ENCODE measurements at places on chromosomes 4 and X.

DNA sequence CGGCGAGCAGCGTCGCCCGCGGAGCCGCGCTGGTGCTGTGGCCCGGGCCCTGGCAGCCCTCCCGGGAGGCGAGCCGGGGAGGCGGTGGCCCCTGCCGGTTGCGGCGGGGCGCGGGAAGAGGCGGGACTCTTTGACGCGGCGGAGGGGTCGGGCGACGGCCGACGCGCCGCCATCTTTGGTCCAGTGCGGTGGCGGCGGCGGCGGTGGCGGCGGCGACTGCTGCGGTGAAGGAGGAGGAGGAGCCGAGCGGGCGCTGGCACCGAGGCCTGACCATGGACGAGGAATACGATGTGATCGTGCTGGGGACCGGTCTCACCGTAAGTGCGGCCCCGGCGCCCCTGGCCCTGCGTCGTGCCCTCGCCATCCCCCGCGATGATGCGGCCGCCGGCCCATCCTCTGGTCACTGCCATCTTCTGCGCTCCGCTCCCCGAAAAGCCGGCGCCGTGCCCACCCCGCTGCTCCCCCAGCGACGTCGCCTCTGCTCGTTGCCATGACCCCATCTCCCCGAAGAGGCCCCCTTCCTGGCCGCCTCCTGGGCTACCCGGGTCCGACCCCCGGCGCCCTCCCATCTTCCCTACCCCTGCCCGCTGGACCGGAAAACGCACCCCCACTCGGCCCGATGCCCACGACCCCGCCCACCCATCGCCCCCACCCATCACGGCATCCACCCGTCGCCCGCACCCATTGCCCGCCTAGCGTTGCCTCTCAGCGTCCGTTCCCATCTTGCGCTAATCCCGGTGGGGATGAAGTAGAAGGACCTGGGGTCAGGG lies at the start of gene GDI1:
GDI1 (plus strand) TSS at position 172 of the 770 bp plus-strand sequence; CDS start at position 273, 101 bp downstream.
- DNase-seq: peak; percentile 59

- no peak for DNase-seq
Observed at GRCh38 chr4:31467781-31468180, 747.6 kb downstream of the PCDH7 start.

DNA sequence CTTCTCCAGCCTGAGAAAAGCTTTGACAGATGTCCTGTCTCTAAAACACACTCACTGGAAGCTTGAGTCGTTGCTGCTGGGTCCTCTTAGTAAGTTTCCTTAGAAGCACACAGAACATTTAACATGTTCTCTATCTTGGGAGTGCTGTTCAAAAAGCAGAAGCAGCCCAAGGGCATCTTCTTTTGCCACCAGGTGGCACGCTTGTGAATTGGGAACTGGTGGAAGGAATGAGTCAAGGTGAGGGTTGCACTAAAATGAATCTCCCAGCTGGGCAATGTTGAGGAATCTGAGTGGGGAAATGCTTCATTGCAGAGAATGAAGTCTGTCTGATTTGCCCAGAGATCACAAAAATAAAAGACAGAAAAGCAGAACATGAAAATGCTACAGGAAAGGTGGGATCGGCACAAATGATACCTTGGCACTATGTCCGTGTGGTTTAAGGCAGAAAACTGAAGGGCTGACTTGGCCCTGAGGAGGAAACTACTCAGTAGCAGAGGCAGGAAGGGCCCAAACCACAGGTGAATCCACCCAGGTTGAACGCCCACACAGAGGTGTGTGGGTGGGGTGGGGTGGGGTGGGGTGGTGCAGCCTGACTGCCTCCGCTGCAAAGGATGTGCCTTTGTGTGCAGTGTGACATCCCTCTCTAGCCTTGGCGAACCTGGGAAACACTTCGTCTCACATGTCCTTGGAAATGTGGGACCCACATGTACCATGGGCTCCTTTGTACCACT lies 26.0 kb downstream of the KIT start:
- DNase-seq: no peak

DNA sequence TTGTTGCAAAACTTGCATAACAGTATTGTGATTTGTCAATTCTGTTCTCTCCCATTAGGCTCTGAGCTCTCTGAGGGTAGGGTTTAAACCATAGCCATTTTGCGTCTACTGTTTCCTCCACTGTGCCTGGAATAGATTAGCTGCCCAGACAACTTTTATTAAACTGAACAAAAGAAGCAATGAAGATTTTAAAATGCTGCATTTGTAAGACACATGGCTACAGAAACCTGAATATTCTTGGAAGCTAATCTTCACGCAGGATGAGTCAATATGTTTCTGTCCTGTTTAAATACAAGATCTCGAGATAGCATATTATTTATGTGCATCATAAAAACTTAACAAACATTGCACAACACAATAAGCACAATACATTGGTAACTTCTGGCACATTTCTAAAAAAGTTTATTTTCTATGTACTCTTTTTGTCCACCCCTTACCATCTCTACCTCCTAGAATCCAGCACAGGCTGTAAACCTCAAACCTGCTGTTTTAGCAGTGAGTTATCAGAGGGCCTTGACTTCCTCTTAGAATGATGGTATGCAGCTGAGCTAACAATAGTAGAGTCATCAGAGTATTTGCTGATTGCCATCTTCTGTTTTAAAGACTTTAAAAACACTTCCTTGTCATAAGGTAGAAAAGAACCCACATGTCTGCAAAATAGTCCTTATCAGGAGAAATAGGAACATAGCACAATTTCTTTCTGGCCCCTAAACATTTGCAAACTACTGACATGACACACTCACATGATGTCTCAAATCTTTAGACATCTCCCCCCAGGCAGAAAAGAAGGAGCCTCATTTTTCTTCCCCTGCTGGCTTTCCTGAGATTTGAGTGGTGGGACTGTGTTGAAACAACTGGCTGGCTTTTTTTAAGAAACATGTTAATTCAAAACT lies 10.6 kb upstream of the CCNG2 start:
- no peak for DNase-seq

DNA sequence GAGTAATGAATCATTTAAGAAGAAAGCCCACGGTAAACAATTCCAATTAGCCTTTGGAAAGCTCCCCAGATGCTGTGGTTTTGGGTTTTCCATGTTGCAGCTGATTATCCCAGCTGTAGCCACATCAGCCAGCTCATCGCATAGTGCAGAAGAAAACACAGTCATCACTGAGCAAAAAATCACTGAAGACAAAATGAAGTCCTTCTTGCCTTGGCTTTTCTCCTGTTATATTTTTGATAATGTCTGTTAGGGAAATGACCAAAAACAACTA lies 193.0 kb upstream of the C1QTNF7 start:
- DNase-seq: no peak

DNA sequence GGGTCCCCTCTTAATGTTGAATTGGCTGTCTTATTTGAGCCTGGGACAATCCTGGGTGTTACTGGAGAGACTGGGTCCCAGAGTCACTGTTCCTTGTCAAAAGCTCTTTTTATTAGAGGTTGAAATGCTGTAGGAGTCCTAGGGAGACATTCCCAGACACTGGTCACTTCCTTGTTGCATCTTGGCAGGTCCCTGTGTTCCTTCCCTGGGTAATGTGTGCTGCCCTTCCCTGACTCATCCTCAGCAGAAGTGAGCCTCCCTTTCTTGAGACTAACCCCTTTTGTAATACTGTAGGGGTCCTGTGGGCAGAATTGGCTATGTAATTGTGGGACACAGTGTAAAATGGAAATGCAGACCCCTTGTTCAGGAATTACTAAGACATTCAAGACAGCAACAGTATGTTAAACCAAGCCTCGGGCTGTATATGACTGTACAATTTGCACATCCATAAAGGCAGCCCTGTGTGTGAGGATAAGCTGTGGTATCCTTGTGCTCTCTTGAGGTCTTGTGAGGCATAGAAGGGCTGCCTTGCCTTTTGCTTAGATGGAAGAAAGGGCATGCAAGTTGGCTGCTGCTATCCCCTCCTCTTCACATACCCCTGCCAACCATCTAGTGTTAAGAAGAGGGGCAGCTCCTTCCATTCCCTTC lies 53.5 kb downstream of the DCLK2 start:
- no peak for DNase-seq

DNA sequence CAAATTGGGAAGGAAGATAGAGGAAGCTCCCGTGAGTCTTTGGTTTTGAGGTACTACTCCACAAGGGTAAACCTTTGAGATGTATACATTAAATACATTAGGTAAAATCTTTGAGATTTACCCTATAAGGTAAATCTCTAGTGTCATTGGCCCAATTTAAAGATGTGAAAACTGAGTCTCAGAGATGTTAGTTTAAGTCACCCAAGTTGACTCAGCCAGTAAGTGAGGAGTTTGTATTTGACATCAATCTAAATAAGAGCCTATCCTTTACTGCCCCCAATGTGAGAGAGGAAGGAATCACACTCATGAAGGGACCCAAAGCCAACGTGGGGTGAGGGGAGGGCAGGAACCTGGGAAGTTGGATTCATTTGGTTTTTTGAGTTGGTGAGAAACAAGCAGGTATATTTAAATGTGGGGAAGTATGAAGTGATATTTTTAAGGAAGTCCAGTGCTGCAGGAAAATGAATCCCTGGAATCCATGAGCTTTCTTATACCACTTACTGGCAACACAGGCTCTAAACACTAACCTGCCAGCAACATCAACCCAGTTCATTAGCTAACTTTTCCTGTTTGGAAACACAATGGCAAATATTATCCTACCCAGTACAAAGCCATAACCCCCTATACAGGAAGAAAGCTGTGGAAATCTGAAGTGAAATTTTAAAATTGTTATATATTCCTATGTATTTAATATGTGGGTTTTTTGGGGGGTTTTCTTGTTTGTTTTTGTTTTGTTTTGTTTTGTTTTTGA lies 55.3 kb downstream of the PALLD start:
- DNase-seq: no peak

GRCh38 chrX:102650903-102651241 lies 411 bp upstream of the GPRASP1 start:
- DNase-seq: no peak

DNA sequence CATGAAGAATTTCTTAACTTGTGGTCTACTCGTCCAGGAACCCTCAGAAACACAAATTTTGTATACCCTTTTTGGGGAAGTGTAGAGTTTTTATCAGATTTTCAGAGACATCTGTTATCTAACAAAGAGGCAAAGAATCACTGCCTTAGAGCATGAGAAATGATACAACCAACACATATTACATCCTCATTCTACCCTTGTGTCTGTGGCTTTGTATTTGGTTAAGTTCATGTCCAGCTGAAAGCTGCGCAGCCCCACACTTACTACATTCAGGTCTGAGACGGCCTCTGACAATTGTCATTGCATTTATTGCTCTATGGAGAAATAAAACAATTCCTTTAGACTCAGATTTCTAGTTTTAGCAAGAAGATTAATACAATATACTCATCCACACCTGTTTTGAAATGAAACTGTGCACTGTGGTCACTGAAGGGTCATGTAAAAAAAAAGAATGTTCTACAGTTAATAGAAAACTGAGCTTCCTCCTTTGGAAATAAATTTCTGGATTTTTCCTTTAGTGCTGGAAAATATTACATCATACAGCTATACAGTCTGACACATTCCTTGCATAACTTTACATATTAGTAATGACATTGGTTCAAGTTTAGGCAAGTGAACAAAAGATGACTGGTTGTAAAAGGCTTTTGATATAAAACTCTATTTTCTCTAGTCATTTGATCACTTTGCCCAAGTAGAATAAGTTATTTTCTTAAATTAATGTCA lies 39.8 kb downstream of the GLRB start:
- no peak for DNase-seq

DNA sequence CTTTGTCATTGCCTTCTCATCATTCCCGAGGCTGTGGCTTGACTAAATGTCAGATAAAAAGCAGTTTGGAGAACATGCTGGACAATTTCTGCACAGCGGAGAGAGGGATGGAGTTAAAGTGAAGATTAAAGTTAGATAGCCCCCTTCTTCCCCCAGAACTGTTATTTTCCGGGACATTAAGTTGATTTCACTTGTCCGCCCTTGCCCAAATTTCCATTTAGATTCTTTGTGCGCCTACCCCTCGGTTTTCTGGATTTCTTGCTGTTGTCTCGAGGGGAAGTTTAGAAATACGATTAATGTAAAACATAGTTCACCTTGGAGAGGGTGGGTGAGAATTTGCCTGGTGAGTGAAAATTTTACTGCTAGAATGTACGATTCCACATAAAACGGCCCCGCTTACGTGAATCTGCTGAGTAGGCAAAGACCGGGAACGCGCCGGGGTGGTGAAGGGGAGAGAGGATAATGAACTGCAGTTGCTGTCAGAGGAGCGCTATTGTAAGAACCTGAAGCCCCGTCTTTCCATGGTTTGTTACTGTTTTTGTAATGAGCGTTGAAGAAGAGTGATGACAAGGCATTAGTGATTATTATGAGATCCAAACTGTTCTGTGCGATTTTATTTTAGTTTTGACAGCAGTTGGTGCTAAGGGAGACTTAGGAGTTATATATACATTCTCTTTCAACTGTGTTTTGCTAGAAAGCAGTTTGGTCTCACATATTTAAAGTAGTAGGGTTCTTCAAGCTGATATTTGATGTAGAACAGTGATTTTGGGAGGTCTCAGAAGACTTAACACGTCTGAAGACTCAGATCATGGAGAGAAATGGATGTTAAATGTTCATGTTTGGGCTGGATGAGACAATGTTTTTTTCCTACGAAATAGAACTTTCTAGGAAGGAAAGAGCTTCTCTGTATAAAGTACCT lies 73.0 kb downstream of the AFF1 start:
- DNase-seq: peak; percentile 70

DNA sequence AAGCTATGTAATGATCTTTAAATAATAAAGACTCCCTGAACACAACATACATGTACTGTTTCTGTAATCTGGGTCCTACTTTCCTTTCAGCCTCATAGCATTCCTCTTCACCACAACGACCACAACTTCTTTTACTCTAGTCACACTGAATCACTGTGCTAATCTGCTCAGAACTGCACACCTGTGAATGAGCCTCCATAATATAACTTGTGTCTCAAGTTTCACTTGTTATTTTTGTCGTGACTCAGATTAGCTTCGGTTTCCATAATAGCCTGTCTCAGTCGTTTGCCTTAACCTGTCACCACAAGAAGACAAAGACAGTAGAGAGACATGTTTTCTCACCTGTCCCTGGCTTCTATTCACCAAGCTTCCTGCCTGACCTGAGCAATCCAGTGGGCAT lies 61.8 kb downstream of the MAGED1 start:
- DNase-seq: no peak

GRCh38 chrX:3541336-3541735 lies 172.1 kb downstream of the PRKX start:
- no peak for DNase-seq

DNA sequence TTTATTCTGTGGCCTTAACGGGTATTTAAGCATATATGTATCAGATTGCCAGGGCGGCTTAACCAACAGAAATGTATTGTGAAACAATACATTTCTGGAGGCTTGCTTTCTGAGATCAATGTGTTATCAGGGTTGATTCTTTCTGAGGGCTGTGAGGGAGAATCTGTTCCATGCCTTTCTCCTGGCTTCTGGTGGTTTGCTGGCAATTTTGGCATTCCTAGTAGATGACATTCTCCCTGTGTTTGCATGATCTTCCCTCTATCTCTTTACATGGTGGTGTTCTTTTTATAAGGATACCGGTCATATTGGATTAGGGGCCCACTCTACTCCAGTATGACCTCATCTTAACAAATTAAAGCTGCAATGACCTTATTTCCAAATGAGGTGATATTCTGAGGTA lies 16.9 kb upstream of the CEP135 start:
- DNase-seq: no peak

DNA sequence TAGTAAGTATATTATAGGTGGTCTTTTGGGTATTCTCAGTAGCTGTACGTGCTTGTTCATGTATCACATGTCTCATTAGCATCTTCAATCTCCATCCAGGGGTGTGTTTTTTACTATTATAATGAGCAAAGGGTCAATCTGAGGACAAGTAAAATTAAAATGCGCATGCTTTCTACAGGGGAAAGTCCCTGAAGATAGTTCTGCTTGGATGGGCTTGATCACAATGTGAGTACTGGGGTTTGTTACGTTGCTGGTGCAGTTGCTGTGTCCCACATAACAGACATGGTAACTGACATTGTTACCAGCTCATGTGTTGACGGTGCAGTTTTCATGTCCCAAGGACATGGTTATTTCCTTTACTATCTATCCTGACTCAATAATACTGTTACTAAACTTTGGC lies 65.9 kb downstream of the UCHL1 start:
- DNase-seq: no peak

Data from thyroid gland (tissue), 4 donors.